ENCODE measurements at places on chromosomes 6 and 20.
A peak's percentile ranks its signal among the peaks of the same experiment; 100 is the strongest.

DNA sequence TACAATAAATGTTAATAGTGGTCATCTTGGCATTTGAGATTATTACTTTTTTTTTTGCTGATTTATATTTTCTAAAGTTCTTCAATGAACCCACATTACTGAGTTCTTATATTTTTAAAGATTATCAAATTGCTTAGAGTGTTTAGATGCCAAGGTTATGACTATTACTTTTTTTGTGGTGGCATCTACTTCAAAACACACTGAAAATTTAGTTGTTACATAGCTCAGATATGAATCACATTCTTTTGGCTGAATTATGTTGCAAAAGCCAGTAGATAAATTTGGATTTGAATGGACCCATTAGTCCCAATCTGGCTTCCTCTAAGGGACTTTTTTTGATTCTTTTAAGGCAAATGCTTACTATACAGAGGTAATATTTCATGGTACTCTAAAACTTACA, 8.9 kb downstream of the UTRN start:
- no peak for DNase-seq

- DNase-seq, result no peak
Observed at GRCh38 chr6:40170856-40171255, 236.6 kb upstream of the MOCS1 start.

- DNase-seq, result no peak
Observed at GRCh38 chr20:59316911-59317731, 16.7 kb downstream of the EDN3 start.

GRCh38 chr6:142183351-142183750, 36.3 kb downstream of the VTA1 start:
- DNase-seq, result no peak

DNA sequence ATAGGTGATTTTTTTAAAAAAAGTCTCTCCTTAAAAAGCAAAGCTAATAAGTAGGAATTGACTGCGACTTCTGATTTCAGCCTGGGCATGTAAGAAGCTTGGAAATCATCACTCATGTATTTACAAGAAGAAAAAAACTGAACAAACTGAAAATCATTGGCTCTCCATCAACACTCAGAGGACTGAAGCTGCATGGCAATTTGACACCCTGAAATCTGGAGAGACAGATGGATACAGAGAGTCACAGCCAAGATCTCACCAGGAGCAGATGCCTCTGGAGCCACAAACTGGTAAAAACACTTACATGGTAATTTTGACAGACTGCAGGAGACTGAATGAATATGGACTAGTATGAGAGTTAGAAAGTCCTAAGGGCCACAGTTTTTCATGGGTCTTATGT, 191.2 kb upstream of the TCF21 start:
- DNase-seq, result no peak

DNA sequence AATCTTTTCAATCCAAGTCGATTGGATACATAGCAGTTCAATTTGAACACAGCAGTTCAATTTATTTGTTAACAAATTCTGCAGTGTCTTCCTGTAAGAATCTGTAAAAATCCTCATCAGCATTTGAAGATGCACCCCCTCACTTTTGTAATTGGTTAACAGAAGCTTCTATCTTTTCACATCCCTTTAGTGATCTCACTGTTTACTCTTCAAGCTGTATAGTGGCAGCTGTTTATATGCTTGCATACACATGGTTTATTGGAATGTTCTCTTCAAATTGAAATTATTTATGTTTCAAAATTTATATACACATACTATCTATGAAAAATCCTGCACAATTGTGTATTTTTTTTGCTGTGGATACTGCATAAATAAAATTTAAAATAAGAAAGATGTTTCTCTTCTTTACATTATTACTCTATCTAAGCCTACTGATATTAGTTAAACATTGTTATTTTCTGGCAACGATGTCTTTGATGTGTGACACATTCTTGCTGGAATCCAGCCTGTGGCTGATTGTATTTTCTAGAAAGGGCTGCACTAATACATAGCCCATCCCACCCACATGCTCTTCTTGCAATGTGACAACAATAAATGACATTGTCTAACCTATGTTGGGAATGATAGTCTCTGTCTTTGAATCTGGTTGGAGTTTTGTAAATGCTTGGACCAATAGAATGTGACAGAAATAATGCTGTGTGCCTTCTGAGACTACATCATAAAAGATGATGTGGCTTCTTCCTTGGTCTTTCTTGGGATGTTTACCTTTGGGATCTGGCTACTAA, 573.0 kb downstream of the CD109 start:
- no peak for DNase-seq

- DNase-seq, result no peak
Observed at GRCh38 chr6:13397359-13398068, 69.2 kb upstream of the TBC1D7 start.

GRCh38 chr20:56234110-56234509, 14.4 kb upstream of the MC3R start:
- DNase-seq, result no peak

DNA sequence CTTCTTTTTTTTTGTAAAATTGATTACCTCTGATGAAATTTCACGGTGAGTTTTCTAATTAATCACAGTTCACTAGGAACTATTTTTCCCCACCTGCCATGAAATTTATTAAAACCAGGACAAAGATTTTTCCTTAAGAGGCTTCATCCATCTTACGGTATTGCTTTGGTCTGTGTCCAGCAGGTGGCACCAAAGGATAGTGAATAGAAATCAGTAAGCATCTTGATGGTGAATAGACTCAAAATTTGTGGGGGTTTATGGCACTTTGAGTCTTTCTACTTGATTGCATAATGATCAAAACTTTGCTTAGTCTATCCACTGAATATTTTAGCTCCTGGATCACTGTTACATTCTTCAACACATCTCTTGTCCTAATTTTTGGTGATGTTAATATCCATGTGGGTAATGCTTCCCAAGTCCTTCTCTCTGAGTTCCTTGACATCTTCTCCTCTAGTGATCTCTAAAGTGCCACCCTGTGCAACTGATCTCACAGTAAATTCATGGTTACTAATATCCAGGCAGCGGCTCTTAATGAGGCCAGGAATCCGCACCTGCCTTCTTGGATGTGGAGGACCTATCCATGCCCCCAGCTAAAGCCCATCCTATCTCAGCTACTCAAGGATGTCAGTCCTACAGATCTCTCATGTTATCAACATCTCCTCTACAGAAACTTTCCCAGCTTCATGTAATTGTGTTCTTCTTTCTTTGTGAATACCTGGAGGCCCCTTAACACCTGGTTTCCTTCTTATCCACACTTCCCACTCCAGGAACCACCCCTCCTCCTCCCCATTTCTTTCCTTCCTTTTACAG, 54.5 kb downstream of the STMND1 start:
- DNase-seq, result peak; percentile 22

- DNase-seq, result no peak
Observed at GRCh38 chr6:13851330-13851729, 37.0 kb upstream of the MCUR1 start.

DNA sequence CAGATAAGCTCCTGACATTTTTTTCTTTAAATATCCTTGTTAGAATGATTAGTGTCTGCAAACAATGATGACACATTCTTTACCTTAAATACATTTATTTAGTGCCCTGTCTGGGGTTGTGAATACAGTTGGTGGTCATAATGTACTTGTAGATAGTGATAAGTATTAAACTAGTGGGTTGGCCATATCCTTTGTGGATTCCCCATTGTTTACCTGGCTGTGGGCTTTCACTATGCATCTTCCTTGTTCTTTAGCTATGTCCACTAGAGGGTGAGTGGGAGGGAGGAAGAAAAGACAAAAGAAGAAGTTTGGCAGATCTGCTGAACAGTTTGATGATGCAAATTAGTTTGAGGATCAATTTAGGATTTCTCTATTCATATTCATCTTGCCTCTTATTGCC, 15.7 kb downstream of the HS3ST5 start:
- no peak for DNase-seq

DNA sequence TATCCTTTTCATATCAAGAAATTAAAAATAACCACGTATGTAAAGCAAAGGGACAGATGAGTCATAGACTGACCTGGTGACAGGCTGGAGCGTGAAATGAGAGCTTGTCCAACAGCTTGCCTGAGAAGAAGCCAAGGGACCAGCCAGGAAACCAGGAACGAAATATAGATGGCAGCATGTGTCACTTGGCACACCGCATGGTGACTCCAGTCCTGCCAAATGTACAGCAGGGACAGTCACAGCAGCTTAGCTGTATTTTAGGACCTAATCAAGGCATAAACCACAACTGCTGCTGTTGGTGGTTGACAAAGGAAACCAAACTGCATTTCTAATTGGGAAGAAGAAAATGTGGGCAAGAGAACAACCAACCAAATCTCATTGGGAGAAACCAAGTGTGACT, 755.0 kb downstream of the TFAP2A start:
- no peak for DNase-seq

DNA sequence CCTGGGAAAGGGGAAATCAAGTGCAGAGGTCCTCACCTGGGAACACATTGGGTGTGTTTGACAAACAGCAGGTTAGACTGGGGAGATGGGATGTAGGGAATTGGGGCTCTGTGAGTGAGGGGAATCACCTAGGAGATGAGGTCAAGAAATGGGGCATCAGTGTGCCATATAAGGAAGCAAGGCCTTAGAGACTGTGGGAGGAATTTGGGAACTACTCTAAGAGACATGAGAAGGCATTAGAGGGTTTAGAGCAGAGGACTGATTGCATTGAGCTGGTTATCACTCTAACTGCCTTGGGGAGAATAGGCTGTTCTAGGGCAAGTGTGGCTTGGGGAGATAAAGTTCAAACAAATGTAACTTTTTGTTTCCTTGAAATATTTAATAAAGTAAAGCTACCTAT, 189.9 kb downstream of the EYA4 start:
- no peak for DNase-seq

DNA sequence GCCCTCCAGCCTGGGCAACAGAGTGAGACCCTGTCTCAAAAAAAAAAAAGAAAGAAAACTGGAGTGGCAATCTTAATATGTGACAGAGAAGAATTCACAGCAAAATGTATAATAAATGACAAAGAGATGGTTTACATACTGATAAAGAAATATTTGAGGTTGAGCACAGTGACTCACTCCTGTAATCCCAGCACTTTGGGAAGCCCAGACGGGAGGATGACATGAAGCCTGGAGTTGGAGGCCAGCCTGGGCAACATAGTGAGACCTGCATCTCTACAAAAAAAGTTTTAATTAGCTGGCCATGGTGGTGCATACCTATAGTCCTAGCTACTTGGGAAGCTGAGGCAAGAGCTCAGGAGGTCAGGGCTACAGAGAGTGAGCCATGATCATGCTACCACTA, 12.4 kb upstream of the DEFB118 start:
- DNase-seq, result no peak

DNA sequence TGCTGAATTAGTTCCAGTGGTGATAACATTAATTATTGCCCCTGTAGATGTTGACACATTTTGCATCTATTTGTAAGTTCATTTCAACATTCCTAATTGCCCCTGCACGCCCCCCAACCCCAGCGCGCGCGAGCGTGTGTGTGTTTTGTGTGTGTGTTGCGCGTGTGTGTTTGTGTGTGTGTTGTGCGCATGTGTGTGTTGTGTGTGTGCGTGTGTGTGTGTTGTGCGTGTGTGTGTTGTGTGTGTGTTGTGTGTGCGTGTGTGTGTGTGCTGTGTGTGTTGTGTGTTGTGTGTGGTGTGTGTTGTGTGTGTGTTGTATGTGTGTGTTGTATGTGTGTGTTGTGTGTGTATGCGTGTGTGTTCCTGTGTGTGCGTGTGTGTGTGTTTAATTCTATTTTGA, 245.7 kb upstream of the GMDS start:
- no peak for DNase-seq

DNA sequence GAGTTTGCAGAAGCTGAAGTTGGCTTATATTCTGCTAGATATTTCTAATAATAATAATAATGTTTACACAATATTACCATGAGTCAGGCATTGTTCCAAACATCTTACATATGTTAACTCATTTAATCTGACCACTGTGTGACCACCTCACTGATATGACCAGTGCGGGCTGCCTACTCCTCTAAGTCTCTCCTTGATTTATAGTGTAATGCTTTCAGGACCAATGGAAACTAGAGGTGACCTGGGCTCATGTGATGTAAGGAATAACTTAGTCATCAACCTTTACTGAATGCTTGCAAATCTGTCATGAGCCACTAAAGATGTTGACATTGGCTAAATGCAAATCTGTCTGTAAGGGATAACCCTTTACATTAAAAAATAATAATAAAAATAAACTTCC, 51.1 kb upstream of the GPR6 start:
- DNase-seq, result no peak
